ENCODE measurements at places on chromosomes 7 and 10.

GRCh38 chr10:6699336-6699735 is 119.3 kb upstream of the PRKCQ start:
- DNase-seq: no peak

GRCh38 chr7:6171532-6172223 is 100.7 kb downstream of the CYTH3 start:
- no peak for DNase-seq

GRCh38 chr7:117949232-117949631 is 76.0 kb upstream of the CTTNBP2 start:
- DNase-seq: no peak

DNA sequence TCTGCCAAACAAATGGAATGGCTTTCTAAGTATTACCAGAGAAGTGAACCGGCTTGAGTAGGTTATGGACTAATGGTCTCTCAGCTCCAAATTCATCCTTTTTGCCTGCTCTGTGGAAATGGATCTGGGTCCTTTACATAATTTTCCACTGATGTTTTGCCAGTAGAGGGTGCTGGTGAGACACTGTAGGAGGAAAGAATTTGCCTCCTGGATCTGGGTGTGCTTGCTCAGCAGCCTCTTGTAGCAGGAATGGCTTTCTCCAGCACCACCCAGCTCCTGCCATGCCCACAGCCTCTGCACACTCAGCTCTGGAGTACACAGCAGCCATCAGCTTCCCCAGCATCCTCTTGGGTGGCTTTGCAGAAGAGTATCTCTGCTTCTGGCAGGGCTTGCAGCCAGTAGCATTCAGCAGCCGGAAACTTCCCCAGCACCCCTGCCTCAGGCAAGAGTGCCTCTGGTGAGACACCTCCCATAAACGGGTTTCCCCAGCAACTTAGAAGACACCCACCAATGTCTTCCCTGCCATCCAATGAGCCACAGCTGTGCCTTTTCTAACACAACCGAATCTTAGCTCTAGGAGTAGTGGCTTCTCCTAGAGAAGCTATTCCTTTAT is 235.0 kb upstream of the PLPP4 start:
- DNase-seq: peak; percentile 40

DNA sequence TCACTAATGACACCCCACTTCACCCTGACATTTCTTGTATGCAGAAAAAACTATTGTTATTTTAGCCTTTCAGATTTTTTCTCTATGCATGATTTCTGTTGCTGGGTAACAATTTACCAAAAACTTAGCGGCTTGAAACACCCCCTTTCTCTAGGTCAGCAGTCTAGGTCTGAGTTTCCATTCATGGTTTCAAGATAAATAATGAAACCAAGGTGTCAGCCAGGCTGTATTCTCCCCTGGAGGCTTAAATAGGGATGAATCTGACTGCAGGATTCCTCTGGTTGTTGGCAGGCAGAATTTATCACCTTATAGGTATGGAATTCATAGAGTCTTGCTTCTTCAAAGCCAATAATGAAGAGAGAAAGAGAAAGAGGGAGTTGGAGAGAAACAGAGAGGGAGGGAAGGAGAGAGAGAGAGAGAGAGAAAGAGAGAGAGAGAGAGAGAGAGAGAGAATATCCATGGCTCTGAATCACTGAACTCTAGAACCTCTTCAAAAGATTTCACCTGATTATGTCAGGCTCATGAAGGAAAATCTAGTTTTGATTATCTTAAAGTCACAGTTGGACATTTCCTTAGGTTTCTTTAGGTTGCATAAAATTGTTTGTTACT is 1224.6 kb upstream of the LRRTM3 start:
- no peak for DNase-seq

GRCh38 chr7:27971171-27971812 is 209.3 kb downstream of the JAZF1 start:
- no peak for DNase-seq

DNA sequence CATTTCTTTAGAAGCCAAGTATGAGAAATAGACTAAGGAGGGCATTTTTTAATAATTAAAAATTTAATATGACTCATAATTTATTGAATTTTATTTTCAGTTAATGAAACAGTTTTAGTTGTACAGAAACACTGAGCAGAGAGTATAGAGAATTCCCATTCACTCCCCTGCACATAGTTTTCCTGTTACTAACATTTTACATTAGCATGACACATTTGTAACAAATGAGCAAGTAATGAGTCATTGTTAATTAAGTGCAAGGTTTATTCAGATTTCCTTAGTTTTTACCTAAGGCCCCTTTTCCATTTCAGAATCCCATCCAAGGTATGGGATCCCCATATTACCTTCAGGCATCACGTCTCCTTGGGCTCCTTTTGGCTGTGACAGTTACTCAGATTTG is 271.5 kb upstream of the FZD8 start:
- peak; percentile 81 for DNase-seq

- DNase-seq: peak; percentile 63
Measured at GRCh38 chr10:96606216-96606615, 19.4 kb upstream of the TM9SF3 start.

- DNase-seq: no peak
Measured at GRCh38 chr10:23742368-23742767, 303.5 kb downstream of the OTUD1 start.

- DNase-seq: peak; percentile 99
Measured at GRCh38 chr10:93437086-93437945, 44.8 kb downstream of the MYOF start.

- DNase-seq: no peak
Measured at GRCh38 chr7:102468478-102469350, 3.9 kb downstream of the LRWD1 start.

DNA sequence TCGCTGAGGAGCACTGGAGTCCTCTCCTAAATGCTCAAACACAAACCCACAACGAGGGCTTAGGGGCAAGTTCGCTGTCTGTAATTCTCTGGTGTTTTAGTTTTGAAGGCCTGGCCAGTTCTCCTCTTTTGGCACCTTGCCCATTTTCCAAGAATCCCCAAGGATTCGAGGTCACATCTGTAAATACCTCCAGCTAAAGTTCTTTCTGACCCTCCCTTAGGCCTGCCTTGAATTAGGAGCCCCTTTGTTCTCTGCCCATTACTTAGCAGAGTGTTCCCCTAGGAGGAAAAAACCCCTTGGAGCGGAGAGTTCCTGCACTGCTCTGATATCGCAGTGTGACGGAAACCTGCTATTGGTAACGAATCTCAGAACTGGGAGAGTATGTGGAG is 743 bp upstream of the PYROXD2 start:
- peak; percentile 51 for DNase-seq

GRCh38 chr7:141074162-141074991 is 513 bp downstream of the TMEM178B start:
- DNase-seq: no peak

- no peak for DNase-seq
Measured at GRCh38 chr10:75507469-75507868, 76.0 kb downstream of the LRMDA start.

GRCh38 chr10:129063212-129063611 is 403.8 kb upstream of the MGMT start:
- no peak for DNase-seq

- DNase-seq: no peak
Measured at GRCh38 chr10:67621834-67622233, 74.2 kb downstream of the CTNNA3 start.

DNA sequence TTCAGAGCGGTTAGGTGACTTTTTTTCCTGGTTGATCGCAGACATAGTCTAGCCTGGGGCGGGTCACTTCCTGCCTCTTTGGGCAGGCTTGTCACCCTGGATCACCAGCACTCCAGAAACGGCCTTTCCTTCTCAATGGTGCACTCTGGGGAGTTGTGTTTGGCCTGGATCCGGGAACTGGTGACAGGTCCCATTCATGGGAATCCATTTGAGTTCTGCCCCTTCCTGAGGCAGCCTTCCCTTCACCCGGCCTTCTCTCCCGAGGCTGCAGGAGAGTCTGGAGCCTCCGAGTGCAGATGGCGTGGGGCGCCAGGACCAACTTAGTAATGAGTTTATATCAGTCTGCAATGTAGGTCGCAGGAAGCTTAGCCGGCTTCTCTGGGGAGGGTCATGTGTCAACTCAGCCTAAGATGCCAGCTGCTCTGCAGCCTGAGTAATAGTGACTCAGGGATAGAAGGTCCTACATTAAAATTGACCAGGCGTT is 54.2 kb downstream of the TACR2 start:
- peak; percentile 23 for DNase-seq

DNA sequence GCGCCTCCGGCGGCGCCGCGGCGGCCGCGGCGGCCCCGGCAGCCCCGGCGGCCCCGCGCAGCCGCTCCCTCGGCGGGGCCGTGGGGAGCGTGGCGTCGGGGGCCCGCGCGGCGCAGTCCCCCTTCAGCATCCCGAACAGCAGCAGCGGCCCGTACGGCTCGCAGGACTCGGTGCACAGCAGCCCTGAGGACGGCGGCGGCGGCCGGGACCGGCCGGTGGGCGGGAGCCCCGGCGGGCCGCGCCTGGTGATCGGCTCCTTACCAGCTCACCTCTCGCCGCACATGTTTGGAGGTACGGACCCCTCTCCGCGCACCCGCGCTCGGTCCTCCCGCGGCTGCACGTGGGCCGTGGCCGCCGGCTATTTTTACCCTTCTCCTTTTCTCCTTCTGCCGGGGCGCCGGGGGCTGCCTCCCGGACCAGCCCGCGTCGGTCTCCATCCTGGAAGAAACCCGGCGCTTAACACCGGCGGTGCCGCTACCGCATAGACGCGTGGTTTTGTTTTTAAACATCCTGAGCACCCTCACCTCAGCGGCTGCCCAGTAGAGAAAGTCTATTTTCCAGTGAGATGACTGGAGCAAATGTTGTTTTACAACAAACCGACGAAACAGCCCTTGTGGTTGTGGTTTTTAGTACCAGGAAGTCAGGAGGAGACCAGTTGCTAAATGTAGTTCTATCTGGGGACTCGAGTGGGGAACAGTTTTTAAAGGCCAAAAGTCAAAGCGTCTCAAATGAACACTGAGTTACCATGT is 1.3 kb downstream of the ZNRF2 start:
- peak; percentile 26 for DNase-seq

DNA sequence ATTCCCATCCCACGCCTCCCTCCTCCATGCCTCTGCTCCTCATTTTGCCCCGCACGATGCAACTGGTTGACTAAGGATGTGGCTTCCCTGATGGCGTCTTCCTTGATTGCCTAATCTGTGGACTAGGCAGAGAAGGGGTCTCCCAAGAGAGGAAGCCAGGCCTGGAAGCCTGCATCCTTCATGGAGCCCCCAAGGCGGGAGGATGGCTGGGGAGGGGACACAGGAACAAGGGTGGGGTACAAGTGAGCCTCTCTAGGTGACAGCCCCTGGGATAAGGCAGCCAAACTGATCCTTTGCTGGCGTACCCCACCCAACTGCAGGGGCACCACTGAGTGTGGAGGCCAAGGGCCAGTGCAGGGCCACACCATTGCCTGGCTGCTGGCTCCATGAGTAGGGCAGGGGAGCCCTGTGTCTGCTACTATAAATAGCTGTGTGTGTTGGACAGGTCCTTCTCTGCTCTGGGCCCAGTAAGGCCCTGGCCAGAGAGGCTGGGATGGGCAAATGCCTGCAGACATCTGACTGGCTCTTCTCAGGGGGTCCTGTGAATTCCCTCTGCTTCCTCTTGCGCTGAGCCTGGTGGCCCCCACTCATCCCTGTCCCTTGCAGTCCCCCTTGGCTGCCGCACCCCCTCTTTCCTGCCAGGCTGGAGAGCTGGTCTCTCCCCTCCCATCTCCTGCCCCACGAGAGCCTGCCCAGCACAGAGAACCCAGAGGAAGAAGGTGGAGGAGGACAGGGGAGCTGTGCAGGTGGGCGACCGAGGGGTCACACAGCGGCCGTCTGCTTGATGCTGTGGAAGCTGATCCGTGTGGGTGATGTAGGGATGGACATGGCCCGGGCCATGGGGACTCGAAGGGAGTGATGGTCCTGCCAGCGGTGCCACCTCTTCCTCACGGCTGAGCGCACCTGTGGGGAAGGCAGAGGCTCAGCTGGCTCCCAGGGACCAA is 29.3 kb downstream of the CRHR2 start:
- no peak for DNase-seq

GRCh38 chr10:80924063-80924952 is 386.6 kb downstream of the SH2D4B start:
- peak; percentile 28 for DNase-seq

GRCh38 chr10:29784175-29784773 is 149.5 kb upstream of the SVIL start:
- peak; percentile 94 for DNase-seq

DNA sequence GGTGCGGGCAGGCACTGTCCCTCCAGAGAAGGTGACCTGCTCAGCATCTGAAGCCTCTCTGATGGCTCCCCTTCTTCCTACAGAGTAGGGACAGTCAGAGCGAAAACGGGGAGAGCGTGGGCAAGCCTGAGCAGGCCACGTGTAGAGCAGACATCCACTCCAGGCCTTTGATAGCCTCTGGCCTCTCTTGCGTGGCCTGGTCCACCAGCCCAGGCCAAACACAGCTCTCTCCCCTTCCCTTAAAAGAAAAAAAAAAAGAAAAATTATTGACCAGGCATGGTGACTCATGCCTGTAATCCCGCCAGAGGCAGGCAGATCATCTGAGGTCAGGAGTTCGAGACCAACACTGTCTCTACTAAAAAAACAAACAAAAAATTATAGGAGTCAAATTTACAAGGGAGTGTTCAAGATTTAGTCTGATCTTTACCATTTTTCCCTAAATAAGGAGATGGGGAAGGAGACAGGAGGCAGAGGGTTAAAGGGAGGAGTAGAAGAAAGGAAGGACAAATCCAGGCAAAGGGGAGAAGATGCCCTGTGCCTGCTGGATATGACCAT is 84.8 kb downstream of the PLXNA4 start:
- no peak for DNase-seq

GRCh38 chr7:156074084-156074483 is 261.8 kb upstream of the SHH start:
- no peak for DNase-seq

GRCh38 chr7:47345857-47346298 is 236.0 kb downstream of the TNS3 start:
- DNase-seq: no peak

DNA sequence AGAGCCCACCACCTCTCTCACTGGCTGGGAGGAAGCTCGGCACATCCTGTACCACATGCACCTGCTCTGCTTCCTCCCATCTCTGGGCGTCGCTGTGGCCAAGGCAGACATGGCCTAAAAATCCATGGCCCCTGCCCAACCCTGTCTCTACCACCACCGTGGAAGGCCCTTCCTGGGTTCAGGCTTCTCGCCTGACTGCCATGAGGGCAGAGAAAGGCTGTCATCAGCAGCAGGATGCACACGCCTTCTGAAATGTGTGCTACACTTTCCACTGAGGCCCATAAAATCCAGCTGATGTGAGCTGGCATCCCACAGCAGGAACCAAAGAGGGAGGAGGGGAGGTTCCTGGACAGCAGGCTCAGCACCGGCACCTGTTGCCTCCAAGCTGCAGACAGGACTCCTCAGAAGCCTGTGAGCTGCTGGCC is 93.4 kb downstream of the PTPRN2 start:
- no peak for DNase-seq

- no peak for DNase-seq
Measured at GRCh38 chr7:46099076-46099475, 178.0 kb upstream of the IGFBP3 start.
